ENCODE measurements at places on chromosomes 12 and 14.
A peak's percentile ranks its signal among the peaks of the same experiment; 100 is the strongest.

DNA sequence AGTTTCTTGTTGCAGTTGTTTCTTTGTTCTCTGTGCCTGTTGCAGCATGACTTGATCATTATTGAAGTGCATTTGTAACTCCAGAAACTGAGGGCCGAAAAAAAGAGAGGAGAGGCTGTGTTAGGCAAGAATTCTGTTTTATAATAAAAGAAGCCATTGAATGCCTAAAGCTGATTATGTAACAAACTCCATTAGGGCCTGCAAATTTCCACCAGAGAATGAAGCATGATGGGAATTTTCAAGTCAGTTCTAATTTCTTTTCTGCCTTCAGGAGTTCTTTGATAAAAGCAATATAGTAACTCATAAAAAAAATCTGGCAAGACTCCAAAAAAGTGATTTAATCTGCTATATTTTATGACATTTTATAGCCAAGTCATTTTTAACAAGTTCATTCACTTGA, 156.7 kb upstream of the RASSF8 start:
- DNase-seq, result no peak

- DNase-seq, result no peak
Measured at GRCh38 chr14:43792980-43793379, 714.1 kb downstream of the FSCB start.

GRCh38 chr14:36270191-36270590, 50.2 kb downstream of the MBIP start:
- DNase-seq, result no peak

- DNase-seq, result no peak
Measured at GRCh38 chr14:60349663-60350365, 100.8 kb downstream of the PPM1A start.

DNA sequence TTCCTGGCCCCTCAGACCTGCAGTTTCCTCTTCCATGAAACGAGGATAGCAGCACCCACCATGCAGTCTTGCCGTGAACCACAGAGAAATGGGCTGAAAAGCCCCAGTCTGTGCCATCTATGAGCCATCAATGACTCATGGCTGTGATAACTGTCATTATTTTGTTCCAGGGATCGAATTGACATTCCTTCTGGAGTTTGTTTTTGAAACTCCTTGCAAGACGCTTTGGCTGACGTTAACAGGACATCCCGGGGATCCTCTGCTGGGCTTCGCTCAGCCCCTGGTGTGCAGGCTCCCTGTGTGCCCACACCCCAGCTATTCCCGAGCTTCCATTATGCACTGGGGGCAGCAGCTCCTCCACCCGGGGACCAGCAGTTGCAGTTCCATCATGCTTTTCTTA, 33.8 kb downstream of the MMAB start:
- DNase-seq, result no peak

DNA sequence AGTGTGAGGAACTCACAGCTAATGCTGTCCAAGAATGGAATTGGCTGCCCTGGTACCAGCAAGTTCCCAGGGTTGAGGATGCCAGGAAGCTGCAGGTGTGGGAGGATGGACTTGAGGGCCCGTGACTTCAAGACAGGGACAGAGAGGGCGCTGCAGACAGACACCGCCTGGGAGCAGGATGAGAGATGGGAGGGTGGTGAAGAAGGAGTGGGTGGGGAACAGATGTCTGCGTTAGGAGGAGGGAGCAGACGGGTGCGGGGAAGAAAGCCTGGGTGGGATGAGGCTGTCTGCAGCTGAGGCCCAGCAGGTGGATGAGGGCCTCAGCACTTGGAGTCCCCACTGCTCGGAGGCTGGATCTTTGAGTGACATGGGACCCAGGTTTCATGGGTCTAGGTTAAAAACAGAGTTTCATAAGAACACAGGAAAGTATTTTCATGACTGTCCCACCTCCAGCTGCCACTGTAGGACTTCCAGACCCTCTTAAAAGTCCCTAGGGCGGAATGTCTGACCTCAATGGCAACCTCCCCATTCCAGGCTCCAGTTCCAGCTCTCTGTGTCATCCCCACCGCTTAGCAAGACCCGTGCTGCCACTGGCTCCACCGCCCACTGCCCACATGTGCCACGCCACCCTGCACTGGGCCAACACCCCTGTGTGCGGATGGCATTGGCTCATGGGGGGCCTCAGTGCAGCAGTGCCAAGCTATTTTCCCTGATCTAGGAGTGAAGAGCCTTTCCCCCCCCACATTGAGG, 70.3 kb upstream of the SCN8A start:
- DNase-seq, result no peak

DNA sequence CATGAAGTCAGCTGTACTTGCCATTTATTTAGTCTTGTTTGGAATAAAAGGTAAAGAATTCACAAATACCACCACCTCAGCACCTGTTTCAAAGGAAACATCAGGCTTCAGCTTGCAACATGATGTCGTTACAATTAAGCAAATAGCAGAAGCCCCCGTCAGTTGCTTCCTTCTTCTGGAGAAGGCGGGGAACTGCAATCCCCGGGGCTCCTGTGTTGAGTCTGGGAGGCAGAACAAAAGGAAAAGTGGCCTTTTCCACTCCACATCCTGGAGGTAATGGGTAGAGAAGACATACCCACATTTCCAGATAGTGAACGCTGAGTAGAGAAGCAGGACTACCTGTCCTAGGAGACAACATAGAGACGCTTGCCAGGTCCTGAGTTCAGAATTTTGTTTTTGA, 92.8 kb downstream of the DNAH10 start:
- DNase-seq, result no peak

- no peak for DNase-seq
Measured at GRCh38 chr12:91608542-91608941, 425.9 kb upstream of the DCN start.

DNA sequence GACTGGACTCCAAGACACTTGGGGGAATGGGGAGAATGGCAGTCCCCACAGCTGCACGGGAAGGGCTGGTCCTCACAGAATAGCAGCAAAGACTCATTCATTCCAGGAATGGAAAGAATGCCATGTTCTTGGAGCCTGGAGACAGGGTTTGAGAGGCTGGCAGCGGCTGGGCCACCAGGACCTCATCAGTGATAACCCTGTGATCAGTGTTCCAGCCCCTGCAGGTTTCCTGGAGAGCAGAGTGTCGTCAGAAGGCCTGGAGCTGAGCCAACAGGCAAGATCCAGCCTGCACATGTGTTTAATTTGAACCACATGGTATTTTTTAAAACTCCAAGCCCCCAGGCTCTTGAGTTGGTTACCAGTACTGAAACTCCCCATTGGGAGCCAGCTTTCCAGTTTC, 11.3 kb downstream of the BDKRB1 start:
- peak; percentile 34 for DNase-seq

GRCh38 chr14:99137913-99138571, 134.0 kb downstream of the BCL11B start:
- peak; percentile 14 for DNase-seq

DNA sequence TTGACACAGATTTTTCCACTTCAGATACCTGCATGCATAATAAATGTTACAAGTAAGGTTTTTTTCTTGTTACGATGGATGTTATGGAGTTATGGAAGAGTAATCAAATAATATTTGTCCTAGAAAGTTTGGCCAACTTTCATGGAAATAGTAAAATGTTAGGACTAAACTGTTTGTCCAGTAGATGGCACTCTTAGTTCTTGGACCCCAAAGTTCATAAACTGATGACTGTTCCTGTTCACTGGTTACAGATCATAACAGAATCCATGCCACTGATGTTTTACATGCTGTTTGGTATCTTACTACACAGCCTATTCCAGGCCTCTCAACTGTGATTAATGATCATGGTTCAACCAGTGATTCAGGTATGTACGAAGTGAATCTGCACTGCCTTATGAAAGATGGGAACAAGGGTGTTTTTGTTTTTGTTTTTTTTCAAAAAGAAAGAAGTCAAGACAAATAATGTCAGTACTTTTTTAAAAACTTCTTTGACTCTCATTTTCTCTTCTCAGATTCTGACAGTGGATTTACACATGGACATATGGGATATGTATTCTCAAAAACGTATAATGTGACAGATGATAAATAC, 48.8 kb upstream of the SLCO1C1 start:
- no peak for DNase-seq

GRCh38 chr14:32331206-32331605, 2.1 kb downstream of the AKAP6 start:
- DNase-seq, result peak; percentile 52

DNA sequence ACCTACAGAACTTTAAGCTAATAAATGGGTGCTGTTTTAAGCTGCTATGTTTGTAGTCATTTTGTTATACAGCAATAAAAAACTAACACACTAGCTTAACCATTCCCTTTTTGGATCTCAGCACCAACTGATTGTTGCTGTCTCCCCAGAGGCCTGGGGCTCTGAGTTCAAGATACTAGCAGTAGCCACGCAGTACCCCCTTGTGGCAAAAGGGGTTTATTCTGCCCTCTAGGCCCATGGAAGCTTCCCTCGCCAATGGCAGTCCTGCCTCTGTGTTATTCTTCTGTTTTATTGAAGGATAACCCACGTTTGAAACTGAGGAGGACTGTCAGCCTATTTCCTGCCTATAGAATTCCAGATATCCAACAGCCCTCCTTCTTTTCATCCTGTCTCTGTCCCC, 455.3 kb upstream of the ATP2B1 start:
- DNase-seq, result no peak

DNA sequence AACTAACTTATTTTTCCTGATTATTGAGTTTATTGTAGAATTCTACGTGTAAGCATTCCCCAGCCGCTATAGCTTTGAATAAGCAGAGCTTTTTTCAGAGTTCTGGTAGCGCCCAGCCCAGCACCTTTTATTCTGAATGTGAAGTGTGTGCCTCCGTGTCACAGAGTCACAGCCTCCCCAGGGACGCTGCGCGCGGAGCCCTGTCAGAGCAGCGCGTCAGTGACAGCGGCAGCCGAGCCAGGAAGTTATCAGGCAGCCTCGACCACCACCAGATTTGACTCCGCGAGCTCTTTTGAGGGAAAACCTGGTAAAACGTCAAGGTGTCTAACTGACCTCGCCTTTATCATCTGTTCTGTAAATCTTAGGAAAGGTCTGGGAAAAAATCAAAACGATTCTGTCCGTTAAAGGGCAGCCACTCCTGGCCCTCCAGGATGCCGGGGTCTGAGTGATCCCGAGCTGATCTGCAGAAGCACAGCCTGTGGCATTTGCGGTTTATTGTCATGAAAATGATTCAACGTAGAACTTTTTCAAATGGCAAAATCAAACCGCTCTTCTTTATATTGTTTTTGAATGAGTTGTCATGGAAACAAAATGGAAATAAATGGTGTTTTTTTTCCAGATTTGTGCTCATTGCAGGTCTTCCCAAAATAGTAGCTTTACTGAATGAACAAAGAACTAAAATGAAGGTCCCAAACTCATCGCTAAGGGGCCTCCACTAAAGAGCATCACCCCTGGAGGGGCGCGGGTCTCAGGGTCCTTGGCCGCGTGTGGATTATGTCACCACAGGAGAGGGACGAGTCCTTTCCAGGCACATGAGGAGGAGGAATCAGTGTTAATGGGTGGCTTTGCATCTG, 43.1 kb upstream of the MMP17 start:
- no peak for DNase-seq

DNA sequence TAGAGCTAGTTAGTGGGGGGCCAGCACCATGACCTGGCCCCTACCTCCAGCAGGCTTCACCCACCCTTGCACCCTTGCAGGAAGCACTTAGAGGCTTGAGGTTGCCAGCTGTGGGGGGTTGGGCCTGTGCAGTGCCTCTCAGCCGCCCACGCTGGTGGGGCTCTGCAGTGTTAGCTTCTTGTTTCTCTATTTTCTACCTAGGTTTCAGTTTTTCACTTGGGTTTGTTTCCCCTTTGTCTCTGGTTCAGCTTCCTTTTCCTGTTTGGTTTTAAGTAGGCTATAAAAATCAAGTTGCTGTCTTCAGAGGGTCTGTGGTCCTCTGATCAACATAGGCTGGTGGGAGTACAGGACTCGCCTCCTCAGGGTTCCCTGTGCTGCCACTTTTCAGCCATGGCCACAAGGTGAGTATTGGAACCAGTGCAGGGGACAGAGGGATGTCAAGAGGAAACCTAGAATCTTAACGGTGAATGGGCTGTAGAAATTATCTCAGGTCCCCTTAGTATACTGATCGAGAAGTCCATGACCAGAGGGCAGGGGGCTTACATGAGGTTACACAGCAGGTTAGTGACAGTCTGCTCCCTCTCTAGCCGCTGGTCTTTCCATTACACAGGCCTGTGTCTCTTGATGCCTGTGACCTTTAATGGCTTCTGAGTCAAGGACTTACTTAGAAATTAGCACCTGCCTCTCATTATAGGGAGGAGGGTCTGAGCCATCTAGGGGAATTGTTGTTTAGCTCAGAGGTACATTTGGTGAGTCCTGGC, at the start of gene EVL:
Gene EVL (plus strand): TSS at position 312 of the 761 bp plus-strand sequence. CDS start 79 bp downstream, at position 391.
- DNase-seq, result no peak

DNA sequence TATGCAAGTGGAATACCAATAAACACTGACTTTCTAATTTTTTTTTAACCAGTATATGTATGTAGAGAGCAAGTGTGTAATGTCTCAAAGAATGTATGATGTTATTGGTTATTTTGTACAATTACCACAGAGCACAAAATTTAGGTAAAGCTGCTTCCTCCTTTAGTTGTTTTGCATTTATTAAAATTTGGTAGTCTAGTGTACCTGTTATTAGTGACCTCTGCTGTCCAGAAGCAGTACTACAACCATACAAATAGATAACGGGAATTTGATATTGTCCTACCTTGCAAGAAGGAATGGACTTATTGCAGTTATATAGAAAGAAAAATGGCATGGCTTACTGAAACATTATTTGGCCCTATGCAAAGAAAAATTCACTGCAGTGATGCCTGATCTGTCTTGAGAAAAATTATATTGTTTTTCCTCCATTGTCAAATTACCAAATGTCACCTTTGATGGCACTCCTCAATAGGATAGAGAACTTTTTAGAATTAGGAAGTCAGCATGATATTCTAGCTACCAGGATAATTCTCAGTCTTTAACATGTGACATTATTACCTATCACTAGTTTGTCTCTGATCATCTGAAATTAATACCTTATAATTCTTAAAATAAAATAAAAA, 153.9 kb upstream of the RMST start:
- DNase-seq, result no peak

DNA sequence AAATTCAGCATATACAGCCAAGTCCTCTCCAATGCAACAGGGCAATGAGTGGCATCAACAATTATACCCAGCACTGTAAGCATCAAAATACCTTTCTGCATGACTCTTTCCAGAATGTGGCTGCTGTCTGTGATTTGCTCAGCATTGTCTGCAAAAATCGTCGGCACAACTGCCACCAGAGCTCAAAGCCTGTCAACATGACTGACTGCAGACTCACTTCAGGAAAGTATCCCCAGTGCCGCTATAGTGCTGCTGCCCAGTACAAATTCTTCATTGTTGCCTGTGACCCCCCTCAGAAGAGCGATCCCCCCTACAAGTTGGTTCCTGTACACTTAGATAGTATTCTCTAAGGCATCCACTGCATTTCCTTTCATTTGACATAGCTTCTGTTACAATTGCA, 735 bp downstream of the RNASE6 start:
- no peak for DNase-seq

GRCh38 chr14:51211149-51211548, 28.9 kb upstream of the TMX1 start:
- DNase-seq, result no peak

DNA sequence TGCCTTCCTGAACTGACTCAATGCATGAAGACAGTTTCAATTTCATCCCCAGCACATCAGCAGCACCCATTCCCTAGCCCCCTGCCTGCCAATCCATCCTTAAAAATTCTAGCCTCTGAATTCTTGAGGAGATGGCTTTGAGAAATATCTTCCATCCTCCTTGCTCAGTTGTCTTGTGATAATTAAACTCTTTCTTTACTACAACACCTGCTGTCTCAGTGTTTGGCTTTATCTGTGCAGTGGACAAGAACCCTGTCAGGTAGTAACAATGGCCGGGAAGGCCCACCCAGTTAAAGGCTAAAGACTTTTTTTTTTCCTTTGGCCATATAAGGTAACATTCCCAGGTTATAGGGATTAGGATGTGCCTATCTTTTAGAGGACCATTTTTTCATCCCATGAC, 114.4 kb upstream of the NAP1L1 start:
- no peak for DNase-seq

All from liver (tissue), 10 donors.